ENCODE measurements at places on chromosomes 11 and 22.

GRCh38 chr11:62999649-63000048 lies 14.9 kb upstream of the SLC22A6 start:
- no peak for DNase-seq

DNA sequence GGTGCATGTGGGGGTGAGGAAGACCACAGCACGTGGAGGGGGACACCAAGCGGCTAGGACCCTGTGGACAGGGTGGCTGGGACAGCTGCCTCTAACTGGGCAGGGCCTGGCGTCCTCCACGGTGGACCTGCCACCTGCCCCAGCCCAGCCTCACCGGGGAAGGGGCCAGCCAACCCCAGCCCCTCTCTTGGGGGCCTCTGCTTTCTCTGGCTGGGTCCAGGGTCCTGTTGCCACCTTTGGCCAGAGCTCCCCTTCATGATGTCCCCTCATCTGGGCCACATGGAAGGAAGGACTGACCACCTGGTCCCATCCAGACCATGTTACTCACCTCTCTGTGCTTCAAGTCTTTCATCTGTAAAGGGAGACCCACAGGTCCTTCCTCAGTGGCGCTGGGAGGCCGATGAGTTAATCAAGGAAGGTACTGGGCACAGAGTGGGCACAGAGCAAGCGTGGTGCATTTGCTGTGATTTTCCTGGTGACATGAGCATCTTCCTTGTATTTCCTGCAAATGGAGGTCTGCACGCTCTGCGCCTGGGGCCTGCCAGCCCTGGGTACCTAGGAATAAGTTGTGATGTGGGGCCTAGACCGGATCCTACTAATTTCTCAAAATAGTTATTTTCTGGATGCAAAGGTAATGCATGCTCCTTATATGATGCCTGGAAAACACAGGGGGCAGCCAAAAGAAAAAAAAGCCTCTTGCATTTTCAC lies 538.4 kb downstream of the TBC1D22A start:
- DNase-seq = no peak

DNA sequence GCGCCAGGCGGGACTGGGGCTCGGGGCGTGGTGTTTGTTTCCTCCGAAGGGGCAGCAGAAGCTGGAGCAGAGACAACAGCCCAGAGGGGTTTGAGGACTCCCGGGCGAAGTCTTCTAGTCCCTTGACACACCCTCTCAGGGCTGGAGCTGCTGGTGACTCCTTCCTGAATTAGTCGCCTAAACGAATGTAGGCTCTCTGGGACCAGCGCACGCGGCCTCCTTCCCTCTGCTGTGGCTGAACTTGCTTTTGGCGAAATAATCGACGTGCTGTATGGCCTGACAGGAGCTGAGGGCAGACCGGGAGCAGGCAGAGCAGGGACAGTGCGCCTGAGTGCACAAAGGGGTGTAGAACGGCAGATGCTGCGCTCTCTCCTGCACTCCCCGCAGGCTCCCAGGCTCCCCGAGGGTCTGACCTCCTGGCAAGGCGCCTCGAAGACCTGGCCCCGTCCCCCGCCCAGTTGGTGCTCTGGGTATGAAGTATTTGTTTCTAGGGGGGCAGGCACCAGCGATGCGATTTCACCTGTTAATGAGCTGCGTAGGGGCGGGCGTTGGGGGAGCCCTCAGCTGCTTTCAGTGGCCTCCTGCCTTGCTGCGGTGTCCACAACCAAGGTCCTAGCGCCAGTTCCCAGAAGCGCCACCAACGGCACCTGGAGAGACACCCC lies 5.3 kb downstream of the SLC17A6 start:
- no peak for DNase-seq

GRCh38 chr11:69409812-69410645 lies 71.4 kb upstream of the LINC01488 start:
- no peak for DNase-seq

DNA sequence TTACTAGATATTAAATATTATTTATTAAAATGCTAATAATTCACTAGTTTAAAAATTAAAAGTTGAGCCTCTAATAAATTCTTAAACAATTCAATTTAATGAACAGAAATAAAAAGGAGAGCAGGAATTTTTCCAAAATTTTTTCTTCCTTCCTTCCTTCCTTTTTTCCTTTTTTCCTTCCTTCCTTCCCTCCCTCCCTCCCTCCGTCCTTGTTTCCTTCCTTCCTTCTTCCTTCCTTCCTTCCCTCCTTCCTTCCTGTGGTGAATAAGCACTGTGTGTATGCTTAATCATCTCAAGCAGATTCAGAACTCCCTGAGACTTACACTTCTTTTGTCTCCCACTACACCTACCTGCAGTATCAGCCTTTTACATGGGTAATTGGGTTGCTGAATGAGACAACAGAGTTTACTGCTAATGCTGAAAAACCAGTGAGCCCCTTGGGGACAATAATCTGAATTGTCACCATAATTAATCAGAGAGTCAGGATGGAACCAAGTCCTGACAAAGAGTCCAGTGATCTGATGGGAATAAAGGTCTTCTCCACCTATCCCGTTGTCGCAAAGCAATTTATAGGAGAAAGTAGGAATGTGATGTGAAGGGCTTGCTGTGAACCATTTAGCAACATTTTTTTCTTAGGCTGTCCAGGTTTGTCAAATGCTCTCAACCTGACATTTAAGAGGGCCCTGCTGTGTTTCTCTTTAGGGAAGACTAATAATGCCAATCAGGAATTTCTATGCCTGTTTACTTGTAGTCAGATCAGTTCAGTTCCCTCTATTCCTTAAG lies 58.1 kb upstream of the CEP295 start:
- no peak for DNase-seq

GRCh38 chr11:132396318-132396717 lies 1025.9 kb downstream of the NTM start:
- DNase-seq = no peak

DNA sequence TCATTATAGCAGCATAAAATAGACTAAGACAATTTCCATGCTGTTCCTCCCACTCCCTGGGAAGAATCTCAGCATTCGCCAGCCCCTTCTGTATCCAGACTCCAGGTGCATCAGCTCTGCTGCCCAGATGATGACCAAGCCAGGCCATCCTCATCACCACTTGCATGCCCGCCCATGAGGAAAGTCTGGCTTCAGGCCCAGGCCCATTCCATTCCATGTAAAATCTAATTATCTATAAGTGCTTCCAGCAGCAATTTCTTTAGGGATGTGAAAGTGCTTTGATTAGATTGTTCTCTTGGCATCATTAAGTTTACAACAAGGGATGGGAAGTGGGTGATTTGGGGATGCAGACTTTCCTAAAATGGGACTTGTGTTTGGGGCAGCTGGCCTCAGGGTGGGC lies 100.3 kb downstream of the INSC start:
- no peak for DNase-seq

DNA sequence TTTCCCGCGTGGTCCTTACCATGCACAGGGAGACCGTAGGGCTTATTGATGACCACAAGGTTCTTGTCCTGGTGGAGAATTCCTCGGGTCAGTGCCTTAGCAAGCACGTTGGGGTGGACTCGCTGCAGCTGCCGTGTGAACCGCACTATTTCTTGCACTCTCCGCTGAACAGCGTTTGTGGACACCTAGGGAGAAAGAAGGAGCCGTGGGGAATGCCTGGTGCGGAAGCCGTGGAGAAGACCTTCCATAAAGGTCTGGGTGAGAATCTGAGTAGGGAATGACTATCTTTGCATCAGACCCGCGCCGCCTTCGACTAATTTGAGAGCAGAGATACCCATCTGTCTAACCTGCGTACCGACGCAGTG lies 597 bp downstream of the RPUSD4 start:
- DNase-seq = no peak

- no peak for DNase-seq
Observed at GRCh38 chr11:45897556-45897955, 9.5 kb downstream of the FREY1 start.

DNA sequence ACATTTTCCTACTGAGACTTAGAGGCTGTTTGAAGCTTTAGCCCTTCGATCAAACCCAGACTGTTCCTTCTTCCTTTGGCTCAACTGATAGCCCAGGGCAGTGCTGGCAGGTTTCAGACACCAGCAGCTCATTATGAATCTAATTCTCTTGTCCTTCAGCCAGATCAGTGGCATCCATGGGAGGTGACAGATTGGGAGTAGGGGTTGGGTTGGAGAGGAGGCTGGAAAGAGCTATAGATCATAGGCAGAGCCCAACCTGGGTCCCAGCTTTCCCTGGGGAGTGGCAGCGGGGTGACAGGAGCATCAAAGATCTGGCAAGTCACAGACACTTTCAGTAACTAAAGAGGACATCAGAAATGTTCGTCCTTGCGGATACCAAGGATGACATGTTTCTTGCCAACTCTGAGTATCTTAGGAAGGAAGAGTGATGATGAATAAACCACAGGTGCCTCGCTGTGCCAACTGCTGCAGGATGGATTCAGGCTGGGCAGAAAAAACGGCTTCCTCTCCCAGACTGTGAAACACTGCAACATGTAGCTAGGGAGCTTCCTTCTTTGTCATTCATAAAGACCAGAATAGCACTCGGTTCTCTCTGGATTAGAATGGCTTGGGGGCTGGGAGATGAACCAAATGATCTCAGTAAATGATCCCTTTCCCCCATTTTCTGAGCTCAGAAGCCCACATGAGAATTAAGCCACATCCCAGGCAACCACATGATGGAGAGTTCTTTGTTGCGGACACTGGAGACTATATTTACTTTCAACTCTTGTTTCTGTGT lies 19.1 kb downstream of the ABCC8 start:
- DNase-seq = no peak

GRCh38 chr11:67356387-67356863 lies 3.1 kb upstream of the POLD4 start:
- DNase-seq = no peak

DNA sequence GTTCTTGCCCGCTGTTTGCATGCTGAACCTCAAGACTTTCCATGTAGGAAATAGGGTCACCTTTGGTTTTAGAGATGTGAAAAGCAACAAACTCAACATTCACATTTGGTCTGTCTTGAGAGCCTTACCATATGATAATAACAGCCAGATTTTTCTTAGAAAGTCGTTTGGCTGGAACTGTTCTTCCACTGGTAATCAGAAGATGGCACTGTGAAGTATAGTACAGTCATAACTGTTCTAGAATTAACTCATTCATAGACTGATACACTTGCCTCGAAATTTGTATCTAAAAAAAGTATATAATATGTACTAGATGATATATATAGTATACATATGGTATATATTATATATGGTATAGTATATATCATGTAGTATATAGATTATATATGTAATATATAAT lies 12.3 kb downstream of the LUZP2 start:
- DNase-seq = no peak

- no peak for DNase-seq
Observed at GRCh38 chr22:36375071-36375980, 12.4 kb downstream of the MYH9 start.

GRCh38 chr11:19814421-19814820 lies 101.8 kb downstream of the NAV2 start:
- no peak for DNase-seq

Measured in esophagus squamous epithelium (tissue), 5 donors.